ENCODE measurements at places on chromosomes 6 and 20. TPM values are rescaled to one million over a fixed set of nuclear protein-coding genes. Genes with fewer than 3 reads are reported as not detected.

GRCh38 chr20:61354901-61355495 is 102.9 kb downstream of the CDH4 start:
- no peak overlapping the region for H3K4me3 ChIP-seq
- no peaks in the 10 kb centered on the region for H3K36me3 ChIP-seq
- DNase-seq, result no peak
- no peaks in the 10 kb centered on the region for H3K4me1 ChIP-seq

- H3K27me3 ChIP-seq, result no peaks in the 10 kb centered on the region
- no peaks in the 10 kb centered on the region for H3K4me1 ChIP-seq
- no peaks in the 10 kb centered on the region for H3K36me3 ChIP-seq
- no peak overlapping the region for H3K27ac ChIP-seq
- DNase-seq, result no peak
- H3K4me3 ChIP-seq, result no peak overlapping the region
Observed at GRCh38 chr20:6921717-6922386, 154.4 kb downstream of the BMP2 start.

DNA sequence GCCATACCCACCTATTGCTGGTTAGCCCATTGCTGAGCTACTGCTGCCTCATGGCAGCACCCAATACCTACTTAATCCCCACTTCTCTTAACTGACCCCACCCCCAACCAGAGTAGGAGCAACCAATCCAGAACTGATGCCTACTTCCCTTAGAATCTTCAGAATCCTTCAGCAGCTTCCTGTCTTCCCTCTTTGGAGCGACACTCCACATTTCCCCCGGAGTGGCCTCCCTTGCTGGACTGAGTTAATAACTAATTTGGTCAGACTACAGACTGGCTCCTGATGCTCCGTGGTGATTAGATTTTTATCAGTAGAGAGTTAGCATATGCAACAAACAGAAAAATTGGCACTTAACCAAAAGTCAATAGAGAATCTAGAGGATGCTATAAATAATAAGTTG is 51.2 kb upstream of the UBR2 start:
- H3K27me3 ChIP-seq, result no peaks in the 10 kb centered on the region
- no peak for DNase-seq
- H3K4me1 ChIP-seq, result no peaks in the 10 kb centered on the region
- H3K27ac ChIP-seq, result no peak overlapping the region
- no peaks in the 10 kb centered on the region for H3K36me3 ChIP-seq

The HLA-DOB gene
- 0.64 TPM for total RNA-seq

The GCLC gene
- 72.0 TPM for total RNA-seq

GRCh38 chr6:87690441-87690840 is 11.6 kb downstream of the AKIRIN2 start:
- H3K4me1 ChIP-seq, result peaks cover 2% of the 10 kb centered on the region
- H3K36me3 ChIP-seq, result no peaks in the 10 kb centered on the region
- H3K4me3 ChIP-seq, result no peak overlapping the region
- no peak for DNase-seq

The HCRTR2 gene
- not detected for total RNA-seq

The PROKR2 gene
- total RNA-seq, result not detected

DNA sequence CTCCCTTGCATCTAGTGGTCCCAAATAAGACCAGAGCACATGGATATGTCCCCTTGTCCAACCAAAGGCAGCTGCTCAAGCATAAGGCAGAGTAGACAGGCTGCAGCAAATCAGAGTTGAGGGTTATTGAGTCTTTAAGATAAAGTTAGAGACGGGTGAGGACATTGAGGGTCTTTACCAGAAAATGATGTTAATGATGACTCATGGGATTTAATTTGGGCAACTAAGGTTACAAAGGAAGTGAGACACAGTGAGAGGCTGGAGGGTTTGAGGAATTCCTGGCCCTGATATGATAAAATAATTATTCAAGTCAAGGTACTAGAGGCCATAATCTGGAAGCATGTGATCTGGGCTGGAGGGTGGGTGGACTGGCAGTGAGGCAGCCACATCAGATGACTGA is 133.6 kb downstream of the ALDH8A1 start:
- no peak overlapping the region for H3K4me3 ChIP-seq
- H3K4me1 ChIP-seq, result peaks cover 5% of the 10 kb centered on the region
- no peaks in the 10 kb centered on the region for H3K27me3 ChIP-seq
- no peak for DNase-seq
- no peaks in the 10 kb centered on the region for H3K36me3 ChIP-seq

The KCNK16 gene
- not detected for total RNA-seq

- no peak overlapping the region for H3K27ac ChIP-seq
- no peaks in the 10 kb centered on the region for H3K4me1 ChIP-seq
- no peaks in the 10 kb centered on the region for H3K27me3 ChIP-seq
- H3K4me3 ChIP-seq, result no peak overlapping the region
- no peak for DNase-seq
Observed at GRCh38 chr6:154653853-154654252, 79.4 kb upstream of the SCAF8 start.

The SPTLC3 gene
- total RNA-seq, result not detected

- H3K36me3 ChIP-seq, result no peaks in the 10 kb centered on the region
- no peak overlapping the region for H3K4me3 ChIP-seq
- H3K4me1 ChIP-seq, result no peaks in the 10 kb centered on the region
- peaks cover 50% of the 10 kb centered on the region for H3K27me3 ChIP-seq
- DNase-seq, result no peak
Observed at GRCh38 chr6:72999995-73000394, 225.3 kb downstream of the KHDC1L start.

The POLR3F gene
- total RNA-seq, result 11.4 TPM

GRCh38 chr20:51233345-51233744 is 210.4 kb upstream of the KCNG1 start:
- H3K27ac ChIP-seq, result no peak overlapping the region
- H3K4me3 ChIP-seq, result no peak overlapping the region
- H3K4me1 ChIP-seq, result no peaks in the 10 kb centered on the region
- H3K36me3 ChIP-seq, result no peaks in the 10 kb centered on the region
- no peak for DNase-seq

The TNXB gene
- total RNA-seq, result 8.5 TPM

- H3K4me1 ChIP-seq, result peaks cover 29% of the 10 kb centered on the region
- H3K27me3 ChIP-seq, result no peaks in the 10 kb centered on the region
Observed at GRCh38 chr6:138092686-138093085, 14.5 kb downstream of the PERP start.

- 0 out of 2 replicates have a peak, but pooled peaks cover under 1% of the 10 kb centered on the region for H3K36me3 ChIP-seq
- H3K4me3 ChIP-seq, result no peak overlapping the region
- H3K27me3 ChIP-seq, result no peaks in the 10 kb centered on the region
- DNase-seq, result no peak
- peaks cover 39% of the 10 kb centered on the region for H3K4me1 ChIP-seq
- peak overlapping the region; percentile 85 for H3K27ac ChIP-seq
Observed at GRCh38 chr6:28354688-28355554, 5.2 kb downstream of the ZKSCAN3 start.

GRCh38 chr6:5151955-5152401 is 66.8 kb downstream of the PPP1R3G start:
- H3K27me3 ChIP-seq, result no peaks in the 10 kb centered on the region
- no peaks in the 10 kb centered on the region for H3K36me3 ChIP-seq
- no peak for DNase-seq

DNA sequence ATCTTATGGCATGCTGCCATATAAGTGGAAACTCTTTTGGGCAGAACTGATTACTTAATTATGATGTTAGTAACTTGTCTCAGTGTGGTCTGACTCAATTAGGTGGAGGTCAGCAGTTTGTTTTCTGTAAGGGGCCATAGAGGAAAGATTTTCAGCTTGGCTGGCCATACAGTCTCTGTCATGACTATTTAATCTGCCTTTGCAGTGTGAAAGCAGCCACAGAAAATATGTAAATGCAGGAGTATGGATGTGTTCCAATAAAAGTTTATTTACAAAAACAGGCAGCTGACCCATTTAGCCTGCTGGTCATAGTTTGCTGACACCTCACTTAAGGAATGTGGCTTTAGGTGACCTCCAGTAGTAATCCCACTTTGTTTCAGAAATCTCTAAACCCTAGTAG is 700.7 kb downstream of the EPM2A start:
- H3K27ac ChIP-seq, result no peak overlapping the region
- no peaks in the 10 kb centered on the region for H3K36me3 ChIP-seq
- H3K27me3 ChIP-seq, result no peaks in the 10 kb centered on the region

The PRKN gene
- total RNA-seq, result 2.6 TPM

Measured in HCT116 (cell line).